ENCODE measurements at places on chromosomes 16 and 17.

GRCh38 chr16:50743581-50744225 is 1.8 kb downstream of the CYLD start:
- DNase-seq: no peak

DNA sequence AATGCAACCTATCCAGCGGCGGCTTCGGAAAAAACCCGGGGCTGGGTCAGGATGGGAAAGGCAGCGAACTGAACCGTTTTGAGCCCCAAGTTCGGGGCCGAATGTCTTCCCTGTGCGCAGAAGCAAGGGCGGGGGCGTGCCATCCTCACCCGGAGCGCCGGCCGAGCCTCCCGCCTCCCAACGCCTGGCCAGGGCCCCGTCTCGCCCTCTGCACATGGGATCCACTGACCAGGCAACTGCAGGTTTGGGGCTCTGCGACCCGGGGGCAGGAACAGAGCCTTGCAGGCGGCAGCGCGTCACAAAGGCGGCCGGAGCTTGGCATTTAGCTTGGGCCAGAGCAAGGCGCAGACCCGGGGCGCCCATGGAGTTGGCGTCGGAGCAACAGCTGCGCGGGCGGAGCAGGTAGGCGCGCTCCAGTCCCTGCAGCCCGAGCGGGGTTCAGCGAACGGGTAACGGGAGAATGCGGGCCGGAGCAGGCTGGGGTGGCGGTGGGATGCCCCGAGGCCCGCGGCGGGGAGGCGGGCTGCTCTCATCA is at the start of gene FBXO39:
Gene FBXO39, plus strand, starts transcription at position 345 of the 535 bp plus-strand sequence. CDS start 3,654 bp downstream, outside the sequence.
- no peak for DNase-seq

DNA sequence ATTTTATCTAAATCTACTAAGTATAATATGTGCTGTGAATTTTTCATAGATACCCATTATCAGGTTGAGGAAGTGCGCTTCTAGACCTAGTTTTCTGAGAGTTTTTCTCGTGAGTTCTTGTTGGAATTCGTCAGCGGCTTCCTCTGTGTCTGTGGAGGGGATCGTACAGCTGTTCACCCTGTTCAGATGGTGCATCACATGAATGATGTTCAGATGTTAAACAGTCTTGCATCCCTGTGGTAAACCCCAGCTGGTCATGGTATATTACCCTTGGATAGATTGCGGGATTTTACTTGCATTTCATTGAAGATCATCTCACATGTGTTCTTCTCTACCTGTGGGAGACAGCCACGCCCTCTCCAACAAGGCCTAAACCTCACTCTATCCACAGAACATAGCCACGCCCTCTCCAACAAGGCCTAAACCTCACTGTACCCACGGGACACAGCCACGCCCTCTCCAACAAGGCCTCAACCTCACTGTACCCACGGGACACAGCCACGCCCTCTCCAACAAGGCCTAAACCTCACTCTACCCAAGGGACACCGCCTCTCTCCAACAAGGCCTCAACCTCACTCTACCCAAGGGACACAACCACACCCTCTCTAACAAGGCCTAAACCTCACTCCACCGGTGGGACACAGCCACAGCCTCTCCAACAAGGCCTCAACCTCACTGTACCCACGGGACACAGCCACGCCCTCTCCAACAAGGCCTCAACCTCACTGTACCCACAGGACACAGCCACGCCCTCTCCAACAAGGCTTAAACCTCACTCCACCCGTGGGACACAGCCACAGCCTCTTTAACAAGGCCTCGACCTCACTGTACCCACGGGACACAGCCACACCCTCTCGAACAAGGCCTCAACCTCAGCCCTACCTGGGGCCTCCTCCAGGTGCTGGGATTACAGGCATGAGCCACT is 180.2 kb upstream of the CHMP6 start:
- DNase-seq: no peak

GRCh38 chr17:49817993-49818392 is 29.5 kb downstream of the KAT7 start:
- DNase-seq: no peak

- DNase-seq: no peak
Measured at GRCh38 chr17:6066183-6066948, 3.8 kb upstream of the WSCD1 start.

DNA sequence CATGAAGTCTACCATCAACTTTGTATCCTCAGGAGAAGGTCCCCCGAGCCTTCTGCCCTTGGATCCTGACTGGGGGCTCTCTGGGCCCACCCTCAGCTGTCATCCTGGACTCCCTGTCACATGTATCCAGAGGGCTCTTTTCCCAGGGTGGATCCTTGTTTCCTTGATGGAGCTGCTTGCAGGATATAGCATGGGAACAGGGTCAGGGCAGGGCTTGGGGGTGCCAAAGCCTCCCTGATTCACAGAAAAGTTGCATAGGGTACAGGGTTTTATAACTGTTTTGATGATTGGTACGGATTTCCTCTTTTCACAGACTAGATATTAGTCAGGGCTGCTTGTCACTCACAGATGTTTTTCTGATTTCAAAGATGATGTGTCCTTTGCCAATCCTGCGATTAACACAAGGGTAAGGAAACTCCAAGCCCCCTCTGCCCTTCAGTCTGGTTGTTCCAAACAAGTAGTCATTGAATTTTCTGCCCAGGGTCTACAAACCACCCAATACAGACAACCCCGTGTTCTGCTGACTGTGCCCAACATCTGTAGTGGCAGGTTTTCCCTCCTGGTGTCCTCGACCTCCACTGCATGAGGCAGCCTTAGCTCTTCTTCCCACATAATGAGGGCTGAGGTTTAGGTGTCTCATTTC is 20.6 kb upstream of the SLC35G3 start:
- no peak for DNase-seq

GRCh38 chr17:74457146-74457819 is 9.2 kb upstream of the CD300A start:
- no peak for DNase-seq

DNA sequence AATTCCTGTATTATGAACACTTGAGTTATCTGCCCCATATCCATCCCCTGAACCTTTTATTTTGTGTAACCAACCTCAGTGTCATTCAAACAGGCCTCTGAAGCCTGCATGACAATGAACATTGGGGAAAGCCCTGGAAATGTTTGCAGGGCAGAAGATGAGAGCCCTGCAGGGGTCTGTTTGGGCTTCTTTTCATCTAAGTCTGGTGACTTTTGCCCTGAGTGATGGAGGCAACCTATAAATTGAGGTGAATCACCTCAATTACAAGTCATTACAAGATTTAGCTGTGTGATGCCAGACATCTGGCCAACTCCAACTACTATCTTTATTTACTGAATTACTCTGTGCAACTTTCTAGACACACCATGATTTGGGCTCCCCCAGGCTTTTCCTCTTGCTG is 189.2 kb downstream of the MAF start:
- no peak for DNase-seq

DNA sequence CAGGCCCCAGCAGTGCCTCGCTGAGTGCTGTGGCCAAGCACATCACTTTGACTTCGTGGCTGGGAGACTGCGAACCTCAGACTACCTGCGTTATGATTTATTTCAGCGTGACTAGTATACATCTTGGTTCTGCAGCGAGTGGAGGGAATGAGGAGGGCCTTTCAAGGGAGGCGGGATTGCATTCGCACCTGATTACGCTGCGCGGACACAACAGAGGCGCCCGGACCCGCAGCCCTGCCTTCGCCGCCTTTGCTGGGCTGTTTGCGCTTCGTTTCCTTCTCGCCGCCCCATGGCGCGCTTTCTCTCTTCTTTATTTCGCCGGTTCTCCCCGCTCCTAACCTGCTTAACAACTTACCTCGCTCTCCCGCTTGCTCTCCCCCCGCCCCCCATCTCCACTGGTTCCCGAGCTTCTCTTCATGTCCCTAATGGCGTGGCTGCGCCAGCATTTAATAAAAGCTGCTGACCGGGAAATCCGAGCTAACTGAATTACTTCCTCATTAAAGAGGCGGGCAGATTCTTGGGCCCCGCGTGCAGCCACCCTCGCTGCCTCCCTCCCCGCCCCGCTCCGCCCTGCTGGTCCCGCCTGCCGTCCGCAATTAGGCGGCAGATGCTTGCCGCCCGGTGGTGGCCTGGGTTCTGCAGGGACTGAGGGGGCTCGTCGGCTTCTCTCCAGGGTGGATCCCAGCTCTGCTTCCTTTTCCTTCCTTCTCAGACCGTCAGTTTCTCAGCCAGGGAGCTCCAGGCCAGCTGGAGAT is 257.6 kb upstream of the SDK2 start:
- no peak for DNase-seq

- DNase-seq: no peak
Measured at GRCh38 chr17:43410557-43411368, 12.0 kb downstream of the ARL4D start.

DNA sequence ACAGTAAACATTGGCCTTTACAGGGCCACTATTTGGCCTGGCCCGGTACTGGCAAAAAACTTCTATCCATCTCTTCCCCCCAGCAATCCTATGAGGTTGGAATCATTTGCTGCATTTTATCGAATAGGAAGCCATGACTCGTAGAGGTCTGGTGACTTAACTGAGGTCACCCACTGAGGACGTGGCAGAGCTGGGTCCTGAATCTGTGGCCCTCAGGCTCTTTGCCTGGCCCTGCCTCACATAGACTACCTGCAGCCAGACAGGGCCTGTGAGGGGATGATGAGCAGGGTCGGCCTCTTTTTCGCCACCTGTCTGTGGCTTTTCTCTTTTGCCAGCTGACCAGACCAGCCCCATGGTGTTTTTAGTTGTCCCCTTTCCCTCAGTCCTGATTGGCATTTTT is 1.9 kb downstream of the PPP4C start:
- no peak for DNase-seq

DNA sequence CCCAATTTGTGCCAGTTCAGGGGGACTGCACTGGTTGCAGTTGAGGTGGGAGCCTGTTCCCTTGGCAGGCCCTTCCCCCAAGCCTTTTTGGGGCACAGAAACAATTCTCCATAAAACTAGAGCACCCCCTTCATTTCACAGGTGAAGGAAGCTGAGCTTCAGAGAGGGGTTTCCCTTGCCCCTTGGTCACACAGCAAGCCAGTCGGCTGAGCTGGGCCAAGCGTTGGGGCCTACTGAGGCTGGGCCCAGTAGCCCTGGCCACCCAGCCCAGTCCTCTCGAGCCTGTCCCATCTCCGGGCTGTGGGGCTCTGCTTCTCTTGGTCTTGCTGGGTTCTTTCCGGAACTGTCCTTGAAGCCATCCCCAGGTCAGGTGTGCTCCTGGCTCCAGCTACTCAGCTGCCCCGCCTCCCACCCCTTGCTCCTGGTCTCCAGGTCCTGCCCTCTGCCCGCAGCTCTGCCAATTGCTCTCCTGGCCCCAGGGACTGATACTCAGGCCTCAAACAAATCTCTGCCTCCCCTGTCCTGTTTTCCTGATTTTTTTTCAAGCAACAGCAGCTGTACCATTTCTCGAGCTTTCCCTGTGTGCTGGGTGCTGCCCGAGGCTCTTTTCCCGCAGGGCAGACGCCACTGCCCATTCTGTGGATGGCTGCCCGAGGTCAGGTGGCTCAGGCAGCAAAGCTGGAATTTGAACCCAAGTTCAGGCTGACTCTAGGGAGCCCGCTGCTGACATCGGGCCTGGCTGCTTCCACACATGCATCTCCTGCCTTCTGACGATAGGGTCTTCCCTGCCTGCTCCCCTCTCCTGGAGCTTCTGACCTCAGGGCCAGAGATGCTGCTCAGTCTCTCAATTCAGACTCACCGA is 87.4 kb upstream of the NKD1 start:
- no peak for DNase-seq

DNA sequence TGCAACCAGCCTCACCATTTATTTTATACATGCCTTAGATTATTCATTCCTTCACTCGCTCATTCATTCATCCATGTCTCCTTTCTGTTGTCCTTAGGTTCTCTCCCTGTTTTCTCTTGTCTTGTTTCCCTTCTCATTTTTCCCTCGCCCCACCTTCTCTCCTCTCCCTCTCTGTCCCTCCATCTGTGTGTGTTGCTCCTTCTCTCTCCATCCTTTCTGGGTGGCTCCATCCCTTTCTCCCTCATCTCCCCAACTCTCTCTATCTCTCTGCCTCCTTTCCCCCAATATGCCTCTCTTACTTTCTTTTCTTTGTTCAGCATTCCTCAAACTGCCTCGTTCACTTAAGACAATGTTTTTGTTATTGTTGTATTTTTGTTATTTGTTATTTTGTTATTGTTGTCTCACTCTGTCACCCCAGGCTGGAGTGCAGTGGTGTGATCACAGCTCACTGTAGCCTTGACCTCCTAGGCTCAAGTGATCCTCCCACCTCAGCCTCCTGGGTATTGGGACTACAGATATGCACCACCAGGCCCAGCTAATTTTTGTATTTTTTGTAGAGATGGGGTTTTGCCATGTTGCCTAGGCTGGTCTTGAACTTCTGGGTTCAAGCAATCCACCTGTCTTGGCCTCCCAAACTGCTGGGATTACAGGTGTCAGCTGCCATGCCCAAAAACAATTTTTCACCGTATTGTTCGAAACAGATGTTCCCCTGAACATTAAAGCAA is 14.4 kb downstream of the SOCS1 start:
- no peak for DNase-seq

Data from cortex of kidney (tissue), 1 donor.